H1 (cell line): ENCODE measurements at places on chromosomes 2 and 18.
A peak's percentile ranks its signal among the peaks of the same experiment; 100 is the strongest.

GRCh38 chr2:610491-610890 lies 66.7 kb downstream of the TMEM18 start:
- no peak for DNase-seq

DNA sequence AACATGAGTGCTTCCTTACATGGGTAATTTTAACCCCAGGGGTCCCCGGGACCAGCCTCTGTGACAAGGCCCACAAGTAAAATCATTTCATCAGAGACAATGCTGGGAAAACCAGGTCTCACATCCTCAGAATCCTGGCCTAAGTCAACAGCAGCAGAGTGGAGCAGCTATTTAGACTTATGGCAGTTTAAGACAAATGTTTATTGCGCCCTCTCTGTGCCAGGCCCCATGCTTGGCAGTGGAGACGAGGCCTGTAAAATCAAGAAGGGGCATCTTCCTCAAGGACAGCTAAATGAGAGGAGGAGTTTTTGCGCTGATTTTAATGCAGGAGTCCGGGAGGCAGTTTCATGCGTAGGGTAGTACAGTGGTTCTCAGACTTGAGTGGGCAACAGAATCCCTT lies 56.0 kb upstream of the ACAA2 start:
- DNase-seq = no peak

DNA sequence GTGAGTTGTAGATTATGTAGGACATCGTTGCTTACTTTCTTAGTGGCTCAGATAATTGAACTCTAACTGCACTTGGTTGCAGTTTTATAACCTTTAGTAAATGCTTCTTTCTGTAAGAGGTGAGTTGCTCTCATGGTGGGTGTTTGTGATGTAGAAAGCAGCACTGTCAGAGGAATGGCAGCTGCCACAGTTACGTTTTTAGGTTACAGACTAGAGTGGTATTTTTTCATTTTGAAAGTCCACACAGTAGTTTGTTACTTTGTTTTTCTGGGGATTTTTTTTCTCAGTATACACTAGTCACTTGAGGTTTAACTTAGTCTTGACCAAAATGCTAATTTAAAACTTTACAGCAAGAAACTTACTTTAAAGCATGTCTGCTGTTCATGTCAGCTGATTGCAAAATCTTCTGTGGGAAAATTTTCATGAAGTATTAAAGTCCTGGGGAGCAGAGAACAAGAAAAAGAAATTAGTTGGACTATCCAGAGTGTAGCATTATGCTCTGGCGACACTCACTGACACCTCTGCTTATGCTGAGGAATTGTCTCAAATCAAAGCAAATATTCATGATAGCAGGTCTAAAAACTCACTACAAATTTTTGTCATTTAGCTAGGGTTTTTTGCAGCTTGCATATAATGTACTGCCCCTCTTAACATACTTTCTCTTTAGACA lies 14.8 kb downstream of the AFTPH start:
- no peak for DNase-seq

- DNase-seq = no peak
Observed at GRCh38 chr2:120814352-120814751, 78.7 kb downstream of the GLI2 start.

DNA sequence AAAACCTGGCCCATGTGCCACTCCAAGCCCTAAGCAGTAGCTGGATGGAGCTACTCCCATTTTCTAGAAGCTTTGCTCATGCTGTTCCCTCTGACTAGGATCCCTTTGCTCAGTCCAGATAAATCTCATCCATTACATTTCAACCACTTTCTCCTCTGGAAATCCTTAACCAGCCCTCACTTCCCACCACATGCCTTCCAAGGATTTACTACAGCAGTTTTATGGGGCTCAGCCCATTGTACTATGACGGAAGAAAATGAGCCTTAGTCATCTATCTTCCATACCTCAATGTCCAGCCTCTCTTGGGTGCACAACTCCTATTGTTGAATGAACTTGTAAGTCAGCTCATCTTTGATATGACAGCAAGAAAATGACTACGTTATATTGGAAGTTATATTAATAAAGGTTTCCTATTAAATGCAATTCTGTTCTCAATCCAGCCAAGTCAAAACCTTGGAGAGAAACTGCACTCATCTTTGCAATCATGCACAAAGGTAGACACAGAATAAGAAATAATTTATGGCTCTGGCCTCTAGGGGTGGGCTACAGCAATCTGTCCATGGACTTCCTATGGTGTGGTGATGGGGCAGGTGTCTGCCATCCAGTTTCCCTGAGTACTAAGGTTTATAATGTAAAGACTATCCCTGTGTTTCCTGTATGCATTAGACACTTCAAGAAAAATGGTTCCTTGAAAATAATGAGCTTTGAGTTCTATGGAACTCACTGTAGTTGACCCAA lies 3.4 kb downstream of the B4GALT6 start:
- no peak for DNase-seq

DNA sequence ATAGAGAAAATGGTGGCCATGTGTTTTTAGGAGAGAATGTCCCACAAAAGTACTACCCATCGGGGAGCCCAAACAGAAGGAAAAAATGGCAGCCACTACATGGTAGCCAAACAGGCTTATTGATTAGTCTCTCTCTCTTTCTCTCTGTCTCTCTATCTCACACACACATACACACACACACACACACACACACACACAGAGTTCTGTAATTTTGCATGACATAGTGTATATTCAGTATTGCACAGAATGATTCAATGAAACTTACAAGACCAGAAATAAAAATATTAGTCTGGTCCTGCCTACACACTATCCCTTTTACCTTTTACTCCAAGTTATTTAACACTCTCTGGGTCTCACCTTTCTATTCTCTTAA lies 124.8 kb upstream of the SLC39A10 start:
- no peak for DNase-seq

DNA sequence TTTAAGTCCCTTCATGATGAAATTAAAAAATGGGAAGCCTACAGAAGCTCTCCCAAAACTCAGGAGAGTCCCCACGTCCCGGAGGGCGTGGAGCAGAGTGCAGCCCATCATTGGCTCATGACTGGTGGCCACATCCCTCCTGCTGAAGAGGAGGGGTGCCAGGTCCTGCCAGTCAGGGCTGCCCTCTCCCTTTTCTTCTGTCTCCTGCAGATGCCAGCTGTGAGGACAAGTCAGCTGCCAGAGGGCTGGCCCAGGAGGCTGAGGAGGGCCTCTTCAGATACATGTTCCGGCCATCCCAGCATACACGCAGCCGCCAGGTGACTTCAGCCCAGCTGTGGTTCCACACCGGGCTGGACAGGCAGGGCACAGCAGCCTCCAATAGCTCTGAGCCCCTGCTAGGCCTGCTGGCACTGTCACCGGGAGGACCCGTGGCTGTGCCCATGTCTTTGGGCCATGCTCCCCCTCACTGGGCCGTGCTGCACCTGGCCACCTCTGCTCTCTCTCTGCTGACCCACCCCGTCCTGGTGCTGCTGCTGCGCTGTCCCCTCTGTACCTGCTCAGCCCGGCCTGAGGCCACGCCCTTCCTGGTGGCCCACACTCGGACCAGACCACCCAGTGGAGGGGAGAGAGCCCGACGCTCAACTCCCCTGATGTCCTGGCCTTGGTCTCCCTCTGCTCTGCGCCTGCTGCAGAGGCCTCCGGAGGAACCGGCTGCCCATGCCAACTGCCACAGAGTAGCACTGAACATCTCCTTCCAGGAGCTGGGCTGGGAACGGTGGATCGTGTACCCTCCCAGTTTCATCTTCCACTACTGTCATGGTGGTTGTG lies 2.6 kb downstream of the INHA start:
- no peak for DNase-seq

DNA sequence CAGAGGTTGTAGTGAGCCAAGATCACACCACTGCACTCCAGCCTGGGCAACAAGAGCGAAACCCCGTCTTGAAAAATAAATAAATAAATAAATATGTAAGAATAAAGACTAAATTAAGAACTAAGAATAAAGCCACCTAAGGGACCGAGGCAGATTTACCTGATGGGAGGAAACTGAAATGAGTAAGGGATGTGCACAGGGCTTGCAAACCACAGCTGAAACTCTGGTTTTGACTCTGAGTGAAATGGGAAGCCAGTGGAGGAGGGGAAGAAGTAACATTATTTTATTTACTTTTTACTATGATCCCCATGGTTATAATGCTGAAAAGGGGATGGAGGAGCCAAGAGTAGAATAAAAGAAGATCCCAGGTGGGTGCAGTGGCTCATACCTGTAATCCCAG lies 107.3 kb downstream of the CABYR start:
- DNase-seq = no peak

DNA sequence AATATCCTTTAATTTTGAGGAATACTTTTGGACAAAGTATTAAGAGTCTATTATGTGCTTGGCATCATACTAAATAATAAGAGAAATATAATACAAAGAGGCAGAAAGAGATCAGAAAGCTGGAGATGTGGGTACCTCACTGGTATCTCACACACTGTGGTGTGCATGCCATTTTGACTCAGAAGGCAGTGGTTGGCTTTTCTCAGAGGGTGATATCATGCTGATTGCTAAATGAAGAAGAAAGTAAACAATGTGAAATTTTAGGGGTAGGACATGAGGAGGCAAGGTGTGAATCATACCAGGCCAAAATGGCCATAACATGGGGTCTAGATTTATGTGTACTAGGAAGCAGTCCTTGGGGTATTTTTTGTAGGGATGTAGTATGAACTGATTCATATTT lies 16.6 kb upstream of the SPOPL start:
- DNase-seq = no peak

- DNase-seq = no peak
Observed at GRCh38 chr18:53887447-53887846, 337.0 kb downstream of the MBD2 start.

GRCh38 chr18:58125756-58126155 lies 81.7 kb downstream of the NEDD4L start:
- peak; percentile 35 for DNase-seq

- DNase-seq = no peak
Observed at GRCh38 chr18:69969491-69969890, 21.8 kb upstream of the CD226 start.

DNA sequence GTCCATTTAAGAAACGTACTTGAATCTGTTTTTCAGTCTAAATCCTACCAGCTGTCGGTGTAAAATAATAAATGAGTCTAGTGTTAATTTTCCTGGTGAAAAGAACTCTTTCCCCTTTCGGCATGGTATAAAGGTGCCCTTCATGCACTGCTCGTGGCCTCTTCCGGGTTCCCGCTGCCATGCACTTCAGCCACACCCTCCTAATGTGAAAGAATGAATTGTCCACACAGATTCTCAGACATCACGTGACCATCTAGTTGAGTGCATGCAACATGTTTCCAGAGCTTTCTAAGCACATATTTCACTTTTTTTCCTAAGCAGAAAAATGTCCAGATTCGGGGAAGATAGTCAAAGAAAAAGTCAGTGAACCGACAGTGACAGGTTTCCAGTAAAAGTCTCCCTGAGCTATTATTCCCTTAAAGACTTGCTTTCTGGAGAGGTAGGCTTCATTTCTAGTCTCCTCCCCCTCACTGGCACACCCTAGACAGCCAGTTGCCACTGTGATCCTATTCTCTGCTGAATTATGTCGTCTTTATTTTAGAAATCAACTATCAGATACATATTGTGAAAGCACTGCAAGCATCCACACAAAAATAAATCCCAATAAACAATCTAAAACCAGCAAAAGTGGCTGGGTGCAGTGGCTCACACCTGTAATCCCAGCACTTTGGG lies 65.9 kb upstream of the RPL31 start:
- no peak for DNase-seq

DNA sequence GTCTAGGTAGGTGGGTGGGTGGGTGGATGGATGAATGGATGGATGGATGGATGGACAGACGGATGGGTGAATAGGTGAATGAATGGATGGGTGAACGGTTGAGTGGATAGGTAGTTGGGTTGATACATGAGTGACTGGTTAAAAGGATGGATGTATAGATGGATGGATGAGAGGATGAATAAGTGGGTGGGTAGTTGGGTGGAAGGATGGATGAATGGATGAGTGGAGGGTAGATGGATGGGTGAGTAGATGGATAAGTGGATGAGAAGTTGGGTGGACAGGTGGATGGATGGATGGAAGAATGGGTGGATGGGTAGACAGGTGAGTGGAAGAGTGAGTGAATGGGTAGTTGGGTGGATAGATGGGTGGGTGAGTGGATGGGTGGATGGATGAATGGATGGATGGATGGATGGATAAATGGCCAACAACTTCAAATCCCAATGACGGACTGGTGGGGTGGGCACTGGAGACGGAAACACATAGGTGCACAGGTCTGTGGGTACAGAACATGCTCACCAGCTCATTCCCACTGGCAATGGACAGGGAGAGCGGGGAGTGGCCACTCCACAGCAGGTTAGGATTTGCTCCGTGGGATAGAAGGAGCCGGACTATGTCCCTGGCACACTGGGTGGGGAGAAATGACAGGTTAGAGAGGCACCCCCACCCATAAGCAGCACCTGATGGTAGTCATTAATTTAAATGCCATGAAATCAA lies 48.8 kb downstream of the ANKMY1 start:
- DNase-seq = no peak

GRCh38 chr2:239268082-239268481 lies 132.7 kb downstream of the HDAC4 start:
- DNase-seq = no peak

DNA sequence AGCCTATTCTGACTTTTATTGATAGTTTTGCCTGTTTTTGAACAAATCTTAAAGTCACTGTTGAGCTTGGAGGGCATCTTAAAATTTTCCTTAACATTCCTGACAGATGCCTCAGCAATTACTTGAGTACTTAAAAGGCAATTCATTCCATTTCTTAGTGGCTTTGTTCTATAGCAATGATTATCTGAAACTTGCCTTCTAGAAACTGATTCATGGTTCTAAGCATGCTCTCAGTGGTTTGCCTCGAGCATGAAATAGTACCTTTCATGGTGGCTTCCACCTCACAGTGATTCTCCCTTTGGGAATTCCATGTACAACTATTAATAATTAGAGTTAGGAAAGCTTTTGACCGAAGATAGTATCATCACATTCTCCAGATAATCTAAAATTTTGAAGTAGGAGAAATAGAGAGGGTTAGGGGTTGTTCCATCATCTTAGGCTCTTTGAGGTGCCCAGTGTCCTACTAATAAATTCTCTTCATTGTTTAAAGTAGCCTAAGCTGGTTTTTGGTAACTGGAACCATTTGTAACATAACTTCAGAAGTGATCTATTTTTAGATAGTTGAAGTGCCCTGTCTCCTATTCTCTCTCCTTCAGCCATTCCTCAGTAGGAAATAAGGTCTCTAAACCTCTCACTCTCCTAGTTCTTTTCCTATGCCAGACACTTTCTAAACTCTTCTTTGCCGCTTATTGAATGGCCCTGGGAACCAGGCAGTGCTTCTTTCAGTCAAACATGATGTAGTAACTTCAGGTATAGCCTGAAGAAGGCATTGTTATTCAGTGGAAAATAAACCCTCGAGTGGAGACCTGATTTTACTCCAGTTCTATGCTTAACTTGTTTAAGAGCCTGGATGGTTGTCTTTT lies 156.1 kb downstream of the HAUS1 start:
- no peak for DNase-seq

GRCh38 chr2:101011152-101011551 lies 9.1 kb downstream of the RPL31 start:
- DNase-seq = no peak

- DNase-seq = no peak
Observed at GRCh38 chr2:3289526-3289925, 88.1 kb downstream of the EIPR1 start.

DNA sequence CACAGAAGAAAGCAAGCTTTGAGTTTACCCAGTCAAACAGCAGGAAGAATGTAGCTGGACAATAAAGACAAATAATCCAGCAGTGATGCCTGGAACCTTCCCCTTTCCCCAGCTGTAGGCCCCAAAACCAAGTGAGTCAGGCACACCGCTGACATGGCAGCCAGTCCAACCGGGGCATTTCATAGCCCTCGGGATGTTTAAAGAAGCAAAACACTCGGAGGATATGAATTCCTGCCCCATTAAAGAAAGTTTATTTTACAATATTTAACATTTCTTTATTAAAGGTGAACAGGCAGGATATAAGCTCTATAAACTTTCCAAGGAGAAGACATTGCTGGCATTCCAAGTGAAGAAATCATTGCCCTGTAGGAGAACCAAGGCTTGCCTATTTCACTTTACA lies 507.6 kb upstream of the TNP1 start:
- no peak for DNase-seq
